Esophagus squamous epithelium (tissue), 5 donors: ENCODE measurements at places on chromosomes 2 and 18. TPM values are rescaled to one million over a fixed set of nuclear protein-coding genes. Genes with fewer than 3 reads are reported as not detected.

The DSG3 gene
- total RNA-seq, result 768 TPM

The LIMS4 gene
- 0.26 TPM for total RNA-seq

The CPO gene
- not detected for total RNA-seq

The XIRP2 gene
- not detected for total RNA-seq

The INHBB gene
- total RNA-seq, result 2.5 TPM

The STAM2 gene
- 37.0 TPM for total RNA-seq

The KYNU gene
- 35.5 TPM for total RNA-seq

The SCN1A gene
- not detected for total RNA-seq

The AGBL5 gene
- total RNA-seq, result 4.7 TPM

The METTL21A gene
- total RNA-seq, result 35.8 TPM

The DAPL1 gene
- total RNA-seq, result 79.3 TPM

The PCARE gene
- not detected for total RNA-seq

The MARCO gene
- total RNA-seq, result 4.2 TPM

The SIX3 gene
- total RNA-seq, result not detected

The OBSL1 gene
- total RNA-seq, result 20.5 TPM

The RBBP8 gene
- total RNA-seq, result 63.2 TPM

The PID1 gene
- total RNA-seq, result 1.0 TPM

The HOXD9 gene
- total RNA-seq, result not detected

The SERPINB3 gene
- 349 TPM for total RNA-seq

The CHST9 gene
- total RNA-seq, result 0.53 TPM

The HOXD8 gene
- total RNA-seq, result 1.2 TPM

The CABYR gene
- 0.26 TPM for total RNA-seq

The ADD2 gene
- 2.4 TPM for total RNA-seq

The SERPINB4 gene
- 309 TPM for total RNA-seq

The ZNF512 gene
- 13.0 TPM for total RNA-seq

The ERBB4 gene
- not detected for total RNA-seq

The CAPN13 gene
- 5.8 TPM for total RNA-seq

The CXCR1 gene
- total RNA-seq, result 1.3 TPM

The ACAA2 gene
- 6.8 TPM for total RNA-seq

The DRC1 gene
- not detected for total RNA-seq

The CNRIP1 gene
- total RNA-seq, result 2.3 TPM

The ITPRIPL1 gene
- total RNA-seq, result 3.1 TPM
